Hematopoietic multipotent progenitor cell treated with erythropoietin and hydrocortisone succinate and interleukin-3 and kit ligand, for 4 days (in vitro differentiated cells): ENCODE measurements at places on chromosomes 5 and 9.
A peak's percentile ranks its signal among the peaks of the same experiment; 100 is the strongest.

DNA sequence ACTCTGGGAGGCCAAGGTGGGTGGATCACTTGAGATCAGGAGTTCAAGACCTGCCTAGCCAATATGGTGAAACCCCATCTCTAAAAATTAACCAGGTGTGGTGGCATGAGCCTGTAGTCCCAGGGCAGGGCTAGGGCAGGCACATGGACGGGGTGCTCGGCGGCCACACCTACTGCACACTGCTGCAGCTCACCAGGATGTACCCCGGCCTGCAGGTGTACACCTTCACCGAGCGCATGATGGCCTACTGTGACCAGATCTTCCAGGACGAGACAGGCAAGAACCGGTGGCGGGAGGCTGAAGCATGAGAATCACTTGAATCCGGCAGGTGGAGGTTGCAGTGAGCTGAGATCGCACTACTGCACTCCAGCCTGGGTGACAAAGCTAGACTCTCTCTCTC is 3.2 kb downstream of the ST6GALNAC4 start:
- DNase-seq, result no peak

GRCh38 chr9:74205056-74205455 is 292.1 kb upstream of the RORB start:
- no peak for DNase-seq

DNA sequence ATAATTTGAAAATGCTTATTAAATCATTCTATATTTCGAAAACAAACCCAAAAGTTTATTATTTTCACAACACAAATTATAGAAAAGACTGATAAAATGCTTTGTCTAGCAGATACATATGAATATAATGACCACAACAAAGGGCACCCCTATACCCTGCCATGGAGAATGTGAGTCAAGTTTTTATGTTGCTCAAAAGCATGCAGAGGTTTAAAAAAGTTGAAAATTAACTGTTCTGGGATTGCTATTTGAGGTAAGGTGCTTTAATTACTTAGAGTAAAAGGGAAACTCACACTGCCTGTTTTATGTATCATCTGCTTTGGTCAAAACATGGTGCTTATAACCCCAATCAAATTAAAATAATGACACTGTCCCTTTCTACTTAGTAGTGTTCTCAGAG is 41.0 kb downstream of the MLANA start:
- no peak for DNase-seq

GRCh38 chr5:151199581-151200185 is 24.2 kb downstream of the CCDC69 start:
- DNase-seq, result no peak

DNA sequence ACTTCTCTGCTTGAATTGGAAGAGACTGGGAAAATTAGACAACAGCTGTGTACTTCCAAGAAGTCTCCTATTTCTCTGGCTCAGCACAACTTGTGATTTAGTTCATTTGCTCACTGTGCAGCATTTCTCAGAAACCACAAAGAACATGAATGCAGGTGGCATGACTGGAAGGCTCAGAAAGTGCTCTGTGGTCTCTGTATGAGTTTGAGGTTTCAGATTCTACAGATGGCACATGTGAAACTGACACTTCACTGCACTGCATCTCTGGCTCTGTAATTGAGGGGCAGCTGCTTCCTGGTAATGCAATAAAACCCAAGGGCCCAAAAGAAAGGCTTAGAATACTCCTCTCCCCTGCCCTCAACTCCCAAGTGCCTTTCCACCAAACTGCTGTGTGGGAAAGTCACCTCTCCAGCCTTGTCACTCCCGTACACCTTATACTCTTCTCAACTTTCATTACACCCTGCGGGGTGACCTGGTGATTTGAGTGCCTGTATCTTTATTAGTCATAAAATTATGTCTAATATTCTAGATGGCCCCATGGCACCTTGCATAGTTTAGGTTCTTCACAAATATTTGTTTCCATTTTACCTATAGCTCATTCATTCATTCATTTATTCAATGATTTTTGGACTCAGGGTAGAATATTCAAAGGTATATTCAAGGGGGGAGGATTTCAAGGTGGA is 82.5 kb downstream of the ESM1 start:
- DNase-seq, result peak; percentile 75

DNA sequence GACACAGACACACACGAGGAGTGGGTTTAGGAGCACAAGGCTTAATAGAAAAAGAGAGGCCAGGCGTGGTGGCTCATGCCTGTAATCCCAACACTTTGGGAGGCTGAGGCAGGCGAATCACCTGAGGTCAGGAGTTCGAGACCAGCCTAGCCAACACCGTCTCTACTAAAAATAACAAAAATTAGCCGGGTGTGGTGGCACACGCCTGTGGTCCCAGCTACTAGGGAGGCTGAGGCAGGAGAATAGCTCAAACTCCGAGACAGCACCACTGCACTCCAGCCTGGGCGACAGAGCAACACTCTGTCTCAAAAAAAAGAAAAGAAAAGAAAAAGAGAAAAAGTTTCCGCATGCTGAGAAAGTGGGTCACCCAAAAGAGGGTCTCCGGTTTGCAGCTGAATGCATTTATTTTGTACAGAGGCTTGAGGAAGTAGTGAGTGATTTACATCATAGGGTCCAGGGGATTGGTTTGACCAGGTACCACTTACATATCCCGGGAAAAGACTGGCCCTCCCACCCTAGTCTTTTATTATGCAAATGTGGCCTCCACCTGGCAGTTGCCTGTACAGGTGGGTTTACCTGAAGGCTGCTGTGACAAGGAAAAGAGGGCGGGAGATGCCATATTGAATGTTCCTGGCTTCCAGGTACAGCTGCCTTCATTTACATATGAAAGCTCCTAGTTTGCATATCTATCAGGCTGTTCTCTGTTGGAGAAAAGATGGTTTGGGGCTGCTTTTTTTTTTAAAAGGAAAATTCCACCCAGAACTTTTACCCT is 366.2 kb upstream of the GRAMD2B start:
- DNase-seq, result no peak

DNA sequence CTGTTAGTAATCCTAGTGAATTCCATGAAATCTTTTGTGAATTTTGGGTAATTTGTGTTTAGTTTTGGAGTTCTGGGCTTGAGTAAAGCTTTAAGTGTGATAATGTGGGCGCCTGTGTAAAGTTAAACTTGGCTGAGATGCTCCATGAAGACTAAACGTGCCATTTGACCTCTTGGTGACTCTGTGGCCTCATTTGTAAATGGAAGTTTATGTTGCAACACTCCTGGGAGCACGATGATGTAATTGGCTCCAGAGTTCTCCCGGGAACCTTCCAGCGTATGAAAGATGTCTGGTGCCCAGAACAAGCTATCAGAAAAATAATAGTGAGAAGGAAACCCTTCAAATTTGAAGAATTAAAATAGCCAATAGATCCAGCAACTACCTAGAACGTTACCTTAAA is 981.2 kb downstream of the TLE4 start:
- no peak for DNase-seq

GRCh38 chr9:124365036-124365435 is 50.2 kb downstream of the PSMB7 start:
- DNase-seq, result no peak

DNA sequence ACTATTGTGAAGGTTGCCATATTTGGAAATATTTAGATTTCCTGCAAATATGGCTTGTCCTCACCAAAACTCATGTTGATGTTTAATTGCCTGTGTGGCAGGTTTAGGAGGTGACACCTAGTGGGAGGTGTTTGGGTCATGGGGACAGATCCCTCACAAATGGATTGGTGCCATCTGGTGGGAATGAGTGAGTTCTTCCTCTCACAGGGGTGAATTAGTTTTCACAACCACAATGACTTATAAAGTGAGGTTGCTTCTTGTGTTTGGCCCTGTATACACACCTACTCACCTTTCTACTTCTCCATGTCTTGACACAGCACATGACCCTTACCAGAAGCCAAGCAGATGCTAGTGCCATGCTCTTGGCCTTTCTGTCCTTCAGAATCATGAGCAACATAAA is 41.1 kb downstream of the ISOC1 start:
- DNase-seq, result peak; percentile 56

DNA sequence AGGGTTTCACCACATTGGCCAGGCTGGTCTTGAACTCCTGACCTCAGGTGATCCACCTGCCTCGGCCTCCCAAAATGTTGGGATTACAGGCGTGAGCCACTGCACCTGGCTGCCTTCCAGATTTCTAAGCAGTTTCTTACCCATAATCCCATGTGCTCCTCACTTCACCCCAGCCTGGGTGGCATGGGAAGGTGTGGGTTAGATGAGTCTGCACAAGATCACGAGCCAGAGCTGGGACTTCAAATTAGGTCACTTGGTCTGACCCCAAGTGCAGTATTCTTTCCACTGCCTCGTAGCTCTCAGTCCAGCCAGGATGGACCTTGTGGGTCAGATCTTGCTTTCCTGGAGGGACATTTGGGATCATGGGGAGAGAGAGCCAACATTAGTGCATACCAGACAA is 37.5 kb upstream of the STRBP start:
- peak; percentile 42 for DNase-seq

- DNase-seq, result no peak
These were observed 381.4 kb upstream of the RGMB start for GRCh38 chr5:98391921-98392625.

DNA sequence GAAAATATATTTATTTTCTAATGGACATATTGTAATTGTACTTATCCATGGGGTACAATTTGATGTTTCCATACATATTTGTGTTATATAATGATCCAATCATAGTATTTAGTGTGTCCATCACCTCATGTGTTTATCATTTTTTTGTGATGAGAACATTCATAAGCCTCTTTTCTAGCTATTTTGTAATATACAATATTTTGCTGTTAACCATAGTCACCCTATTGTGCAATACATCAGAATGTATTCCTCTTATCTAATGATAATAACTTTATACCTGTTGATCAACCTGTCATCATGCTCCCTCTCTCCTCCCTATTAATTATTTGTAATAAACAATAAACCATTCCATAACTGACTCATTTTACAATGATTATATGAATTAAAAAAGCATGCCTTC is 93.2 kb downstream of the ISL1 start:
- no peak for DNase-seq

DNA sequence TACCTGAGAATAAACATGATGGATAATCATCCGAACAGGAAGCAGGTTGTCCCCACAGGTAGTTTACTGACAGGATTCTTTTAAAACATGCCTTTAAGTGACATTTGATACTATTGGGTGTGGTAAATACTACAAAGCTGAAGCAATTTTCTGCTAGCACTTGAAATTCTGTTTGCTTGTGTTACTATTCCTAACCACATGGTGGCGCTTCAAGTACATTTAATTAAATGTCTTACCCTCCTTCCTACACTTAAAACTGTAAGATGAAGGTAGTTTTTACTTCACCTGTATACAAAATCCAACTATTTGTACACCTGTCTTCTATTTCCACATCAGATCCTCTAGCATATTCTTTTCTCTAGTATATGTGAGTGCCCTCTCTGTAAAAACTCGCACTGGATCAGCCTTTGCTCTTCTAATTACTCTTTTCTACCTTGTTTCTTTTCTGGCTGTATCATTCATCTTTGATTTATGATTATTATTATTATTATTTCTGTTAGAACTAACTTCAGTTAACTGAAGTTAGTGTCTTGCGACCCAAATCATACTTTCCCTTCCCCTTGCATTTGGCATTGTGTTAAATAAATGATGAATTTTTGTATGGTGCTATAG is 18.4 kb downstream of the SLC25A46 start:
- peak; percentile 75 for DNase-seq

GRCh38 chr9:127021664-127022363 is 100.6 kb downstream of the ANGPTL2 start:
- no peak for DNase-seq

GRCh38 chr5:133376986-133377385 is 235.4 kb downstream of the FSTL4 start:
- no peak for DNase-seq
